ENCODE measurements at places on chromosomes 1 and 21.
A peak's percentile ranks its signal among the peaks of the same experiment; 100 is the strongest.

- H3K36me3 ChIP-seq, result no peaks in the 10 kb centered on the region
- no peak overlapping the region for H3K4me3 ChIP-seq
- no peak overlapping the region for H3K27ac ChIP-seq
Measured at GRCh38 chr1:174445817-174446216, 1.9 kb upstream of the GPR52 start.

- no peak overlapping the region for H3K4me3 ChIP-seq
- no peak for DNase-seq
Measured at GRCh38 chr21:33763582-33763899, 121.2 kb downstream of the ITSN1 start.

DNA sequence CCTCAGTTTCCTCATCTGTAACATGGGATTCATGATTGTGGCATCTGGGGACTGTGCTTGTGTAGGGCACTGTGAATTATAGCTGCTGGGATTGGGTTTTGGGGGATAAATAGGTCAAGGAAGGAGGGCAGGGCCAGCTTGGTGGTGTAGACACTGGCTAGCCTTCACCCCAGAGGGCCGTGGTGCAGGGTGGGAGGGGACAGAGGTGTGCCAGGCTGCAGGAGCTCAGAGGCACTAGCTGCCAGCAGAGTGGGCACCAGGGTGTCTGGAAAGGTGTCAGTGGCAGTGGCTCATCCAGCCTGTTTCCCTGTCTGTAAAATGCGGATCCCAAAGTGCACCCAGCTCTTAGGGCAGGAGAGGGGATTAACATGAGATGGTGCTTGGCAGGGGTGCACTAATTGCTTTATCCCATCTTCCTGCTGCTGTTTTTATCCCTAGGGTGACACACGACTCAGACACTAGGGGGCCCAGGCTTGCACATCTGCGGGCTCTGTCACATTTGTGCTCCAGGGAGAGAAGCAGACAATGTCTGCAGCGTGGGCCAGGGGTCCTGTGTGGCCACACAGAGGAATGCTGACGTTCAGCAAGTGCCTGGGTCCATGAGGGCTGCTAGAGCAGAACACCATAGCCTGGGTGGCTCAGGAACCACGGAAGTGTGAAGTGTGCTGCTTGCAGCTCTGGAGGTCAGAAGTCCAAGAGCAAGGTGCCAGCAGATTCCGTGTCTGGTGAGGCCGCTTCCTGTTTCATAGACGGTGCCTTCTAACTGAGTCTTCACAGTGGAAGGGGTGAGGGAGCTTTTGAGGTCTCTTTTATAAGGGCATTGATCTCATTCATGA is 19.3 kb downstream of the OBSCN start:
- H3K27me3 ChIP-seq, result no peaks in the 10 kb centered on the region
- no peak for DNase-seq
- H3K36me3 ChIP-seq, result peaks cover 20% of the 10 kb centered on the region
- H3K4me1 ChIP-seq, result peaks cover 4% of the 10 kb centered on the region

GRCh38 chr1:3067301-3067670 is 1.7 kb upstream of the PRDM16 start:
- H3K27ac ChIP-seq, result no peak overlapping the region
- DNase-seq, result no peak
- peaks cover 14% of the 10 kb centered on the region for H3K4me1 ChIP-seq
- H3K4me3 ChIP-seq, result peak overlapping the region; percentile 68

DNA sequence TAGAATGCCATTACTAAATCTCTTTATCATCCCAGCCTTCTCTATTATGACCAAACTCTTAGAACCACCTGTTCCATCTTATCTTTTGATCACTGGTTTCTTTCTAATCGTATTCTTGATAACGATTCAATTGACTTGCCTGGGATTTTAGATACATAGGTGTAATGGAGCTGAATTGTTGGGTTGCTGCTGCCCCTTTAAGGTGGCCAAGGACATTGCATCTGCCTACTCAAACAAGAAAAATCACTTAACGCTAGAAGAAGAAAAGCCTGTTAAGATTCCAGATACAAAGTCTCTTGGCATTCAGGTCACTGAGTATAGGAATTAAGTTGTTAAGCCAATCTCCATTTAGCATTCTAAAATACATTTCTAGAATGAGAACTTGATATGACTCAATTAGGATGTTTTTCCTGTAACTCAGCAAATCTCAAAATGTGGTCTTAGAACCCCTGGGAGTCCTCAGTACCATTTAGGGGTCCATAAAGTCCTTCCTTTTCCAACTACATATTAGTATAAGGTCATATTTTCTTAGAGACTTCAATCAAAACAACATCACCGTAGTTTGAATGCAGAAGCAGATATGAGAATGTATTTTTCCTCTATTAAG is 12.4 kb downstream of the NEXN start:
- H3K4me3 ChIP-seq, result no peak overlapping the region
- no peak overlapping the region for H3K27ac ChIP-seq
- H3K36me3 ChIP-seq, result peaks cover 6% of the 10 kb centered on the region
- H3K27me3 ChIP-seq, result no peaks in the 10 kb centered on the region
- H3K4me1 ChIP-seq, result peaks cover 30% of the 10 kb centered on the region
- no peak for DNase-seq

- peaks cover 18% of the 10 kb centered on the region for H3K27me3 ChIP-seq
- peaks cover 11% of the 10 kb centered on the region for H3K4me1 ChIP-seq
- H3K4me3 ChIP-seq, result peak within 1 kb of the TSS; percentile 81
Measured at GRCh38 chr1:95117207-95118066, at the start of gene TLCD4. Gene TLCD4 (plus strand): TSS chr1:95117355. CDS start chr1:95143902, 26,547 bp downstream.

GRCh38 chr1:174039027-174039426 is 16.9 kb upstream of the RC3H1 start:
- no peaks in the 10 kb centered on the region for H3K27me3 ChIP-seq
- no peaks in the 10 kb centered on the region for H3K4me1 ChIP-seq
- H3K27ac ChIP-seq, result no peak overlapping the region
- no peak for DNase-seq
- H3K4me3 ChIP-seq, result no peak overlapping the region
- H3K36me3 ChIP-seq, result no peaks in the 10 kb centered on the region
